ENCODE measurements at places on chromosomes 16 and 17.

GRCh38 chr16:75385507-75386152, 47.7 kb downstream of the CFDP1 start:
- DNase-seq = peak; percentile 89

- peak; percentile 35 for DNase-seq
Observed at GRCh38 chr16:1174477-1175357, 21.8 kb downstream of the CACNA1H start.

DNA sequence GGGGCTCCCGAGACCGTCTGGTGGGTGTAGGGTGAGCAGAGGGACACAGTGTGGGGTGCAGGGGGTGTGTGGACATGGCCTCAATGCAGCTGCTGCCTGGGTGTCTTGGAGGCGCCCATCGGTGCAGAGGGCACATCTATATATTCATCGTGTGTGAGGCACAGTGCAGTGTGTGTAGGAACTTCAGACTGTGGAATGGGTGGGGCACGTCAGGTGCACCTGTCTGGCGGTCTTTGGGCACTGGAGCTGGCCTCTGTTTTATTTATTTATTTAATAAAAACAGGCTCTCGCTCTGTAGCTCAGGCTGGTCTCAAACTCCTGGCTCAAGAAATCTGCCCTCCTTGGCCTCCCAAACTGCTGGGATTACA, 16.8 kb downstream of the LASP1 start:
- no peak for DNase-seq

- DNase-seq = no peak
Observed at GRCh38 chr16:27583634-27584033, 33.7 kb downstream of the KATNIP start.

- DNase-seq = no peak
Observed at GRCh38 chr17:36195434-36196130, 976 bp downstream of the CCL3L1 start.

DNA sequence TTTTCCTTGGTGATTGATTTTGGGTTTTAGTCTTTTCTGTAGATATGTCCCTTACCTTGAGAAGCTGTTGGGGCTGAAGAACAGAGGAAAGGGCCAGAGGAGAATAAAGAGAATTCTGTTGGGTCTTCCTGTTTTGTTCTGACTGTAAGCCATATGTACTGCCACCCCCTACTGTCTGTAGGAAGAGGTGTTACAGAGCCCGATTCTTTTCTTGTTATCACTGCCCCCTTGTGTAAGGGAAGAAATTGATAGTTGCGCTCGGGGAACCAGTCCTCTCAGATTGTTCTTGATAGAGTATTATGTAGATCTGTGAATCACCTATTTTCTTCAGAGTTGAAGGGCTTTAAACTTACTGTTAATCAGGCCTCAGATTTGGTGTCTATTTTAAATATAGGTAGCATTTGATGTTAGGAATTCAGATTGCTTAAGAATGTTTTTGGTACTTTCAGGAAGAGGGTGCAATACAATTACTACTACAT, 2.4 kb downstream of the TANC2 start:
- DNase-seq = peak; percentile 89

DNA sequence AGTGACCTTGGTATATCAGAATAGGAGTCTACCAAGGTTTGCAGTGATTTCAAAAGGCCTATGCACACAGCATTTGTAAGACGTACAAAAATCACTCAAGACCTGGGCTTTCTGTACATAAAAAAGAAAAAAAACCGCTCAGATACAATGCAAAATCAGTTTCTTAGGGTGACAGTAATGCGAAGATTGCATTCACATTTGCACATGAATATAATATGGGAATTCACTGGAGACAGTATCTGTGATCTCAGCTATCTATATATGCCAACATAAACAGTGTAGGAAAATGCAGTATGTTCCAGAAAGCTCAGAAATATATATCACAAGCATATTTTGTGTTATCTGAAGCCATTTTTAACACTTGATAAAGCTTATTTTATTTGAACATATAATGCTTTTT, 176.4 kb upstream of the MYOCD start:
- no peak for DNase-seq

DNA sequence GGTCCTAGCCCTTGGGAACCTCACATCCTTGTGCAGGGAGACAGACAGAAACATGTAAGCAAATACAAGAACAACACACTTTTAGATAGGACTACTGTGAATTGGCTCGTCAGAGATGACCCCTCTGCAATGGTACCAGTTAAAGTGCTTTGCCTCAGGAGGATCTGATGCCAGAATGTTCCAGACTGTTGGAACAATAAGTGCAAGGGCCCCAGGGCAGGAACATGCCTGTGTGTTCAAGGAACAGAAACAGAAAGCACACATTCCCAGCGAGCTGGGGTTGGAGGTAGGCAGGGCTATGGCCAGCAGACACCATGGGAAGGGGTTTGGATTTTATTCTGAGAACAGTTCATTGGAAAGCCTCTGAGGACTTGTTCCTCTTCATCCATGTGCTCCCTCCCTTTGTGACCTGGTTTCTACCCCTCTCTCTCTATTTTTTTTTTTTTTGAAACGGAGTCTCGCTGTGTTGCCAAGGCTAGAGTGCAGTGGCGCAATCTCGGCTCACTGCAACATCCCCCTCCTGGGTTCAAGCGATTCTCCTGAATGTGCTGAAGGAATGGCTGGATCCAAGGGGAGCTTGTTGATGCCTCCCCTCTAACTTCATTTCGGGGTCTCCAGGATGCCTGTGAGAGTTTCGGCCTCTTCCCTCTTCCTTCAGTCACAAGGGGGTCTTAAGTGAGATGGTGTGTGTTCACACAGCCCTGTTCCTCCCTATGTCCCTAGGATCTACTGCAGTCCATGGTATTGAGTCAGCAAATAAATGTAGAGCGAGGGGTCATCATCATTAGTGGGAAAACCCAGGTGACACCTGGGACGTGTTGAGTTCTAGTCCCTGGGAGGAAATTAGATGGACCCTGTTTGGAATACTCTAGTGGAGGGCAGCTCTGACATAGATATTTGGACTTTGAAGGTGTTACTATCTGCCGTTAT, 6.4 kb downstream of the STAT5A start:
- peak; percentile 27 for DNase-seq

- DNase-seq = no peak
Observed at GRCh38 chr16:81107511-81107910, 11.3 kb upstream of the GCSH start.

DNA sequence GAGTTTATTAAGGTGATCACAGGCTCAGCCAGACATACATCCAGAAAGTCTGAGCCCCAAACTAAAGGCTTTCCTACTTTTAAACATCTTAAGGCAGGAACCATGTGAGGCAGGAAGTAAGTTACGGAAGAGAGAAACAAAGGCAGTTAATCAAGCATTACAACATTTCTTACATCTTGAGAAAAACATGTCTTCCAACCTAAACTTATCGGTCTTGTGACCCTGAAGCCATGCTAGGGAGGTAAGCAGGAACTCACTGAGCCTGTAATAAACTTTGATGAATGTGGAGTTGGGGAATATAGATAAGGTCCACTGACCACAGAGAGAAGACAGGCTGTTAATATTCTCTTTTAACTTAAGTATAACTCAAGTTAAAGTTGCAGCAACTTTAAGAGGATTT, 3.5 kb upstream of the ACSM3 start:
- DNase-seq = no peak

DNA sequence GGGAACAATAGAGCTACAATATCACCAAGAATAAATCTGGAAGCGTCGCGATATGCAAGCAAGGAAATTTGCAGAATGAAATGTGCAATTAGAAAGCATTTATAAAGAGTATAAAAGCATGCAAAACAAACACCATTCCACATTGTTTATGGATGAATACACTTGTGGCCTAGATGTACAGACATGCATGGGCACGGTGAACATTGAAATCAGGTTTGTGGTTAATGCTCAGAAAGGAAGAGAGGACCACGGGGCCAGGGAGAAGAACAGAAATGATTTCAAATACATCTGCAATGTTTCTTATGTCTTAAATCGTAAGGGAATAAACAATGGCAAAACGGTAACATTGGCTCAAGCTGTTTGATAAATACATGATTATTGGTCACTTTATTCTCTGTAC, 235.9 kb downstream of the FOXL1 start:
- DNase-seq = no peak

DNA sequence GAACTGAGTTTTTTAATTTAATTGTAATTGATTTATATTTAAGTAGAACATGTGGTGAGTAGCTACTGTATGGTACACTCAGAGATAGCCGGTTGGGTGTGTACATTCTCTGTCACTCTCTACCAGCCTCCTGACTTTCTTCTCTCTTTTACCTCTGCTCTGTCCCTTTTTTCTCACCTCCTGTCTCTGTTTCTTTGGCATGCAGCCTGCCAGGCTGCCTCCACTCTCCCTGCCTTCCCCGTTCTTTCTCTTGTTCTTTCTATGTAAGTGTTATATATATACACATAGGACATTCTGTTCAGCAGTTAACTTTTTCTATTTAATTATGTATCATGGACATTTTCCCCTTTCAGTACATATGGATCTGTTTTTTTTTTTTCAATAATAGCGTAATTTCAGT, 50.8 kb downstream of the MRTFB start:
- no peak for DNase-seq

- DNase-seq = peak; percentile 59
Observed at GRCh38 chr16:24609740-24610415, 70.5 kb downstream of the RBBP6 start.

GRCh38 chr16:4378999-4379690, 7.5 kb downstream of the VASN start:
- no peak for DNase-seq

DNA sequence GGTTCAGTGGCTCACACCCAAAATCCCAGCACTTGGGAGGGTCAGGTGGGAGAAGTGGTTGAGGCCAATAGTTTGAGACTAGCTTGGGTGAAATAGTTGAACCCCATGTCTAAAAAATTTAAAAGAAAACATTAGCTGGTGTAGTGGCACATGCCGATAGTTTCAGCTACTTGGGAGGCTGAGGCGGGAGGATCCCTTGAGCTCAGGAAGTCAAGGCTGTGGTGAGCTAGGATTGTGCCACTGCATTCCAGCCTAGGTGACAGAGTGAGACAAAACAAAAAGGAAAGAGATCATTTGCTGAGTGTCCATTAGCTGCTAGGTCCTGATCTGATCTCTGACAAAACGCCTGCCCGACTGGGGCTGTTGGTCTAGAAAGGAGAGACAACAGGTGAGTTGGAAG, 14.1 kb upstream of the DBNDD1 start:
- DNase-seq = peak; percentile 52

- DNase-seq = no peak
Observed at GRCh38 chr17:41413982-41414381, 10.4 kb downstream of the KRT37 start.

DNA sequence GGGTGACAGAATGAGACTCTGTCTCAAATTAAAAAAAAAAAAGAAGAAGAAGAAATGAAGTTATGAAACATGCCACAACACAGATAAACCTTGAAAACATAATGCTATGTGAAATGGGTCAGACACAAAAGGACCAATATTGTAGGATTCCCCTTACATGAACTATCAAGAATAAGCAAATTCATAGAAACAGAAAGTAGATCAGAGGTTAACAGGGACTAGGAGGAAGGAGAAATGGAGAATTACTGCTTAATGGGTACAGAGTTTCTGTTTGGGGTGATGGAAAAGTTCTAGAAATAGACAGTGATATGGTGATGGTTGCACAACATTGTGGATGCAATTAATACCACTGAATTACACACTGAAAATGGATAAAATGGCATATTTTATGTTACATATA, 16.3 kb downstream of the RANBP10 start:
- no peak for DNase-seq

DNA sequence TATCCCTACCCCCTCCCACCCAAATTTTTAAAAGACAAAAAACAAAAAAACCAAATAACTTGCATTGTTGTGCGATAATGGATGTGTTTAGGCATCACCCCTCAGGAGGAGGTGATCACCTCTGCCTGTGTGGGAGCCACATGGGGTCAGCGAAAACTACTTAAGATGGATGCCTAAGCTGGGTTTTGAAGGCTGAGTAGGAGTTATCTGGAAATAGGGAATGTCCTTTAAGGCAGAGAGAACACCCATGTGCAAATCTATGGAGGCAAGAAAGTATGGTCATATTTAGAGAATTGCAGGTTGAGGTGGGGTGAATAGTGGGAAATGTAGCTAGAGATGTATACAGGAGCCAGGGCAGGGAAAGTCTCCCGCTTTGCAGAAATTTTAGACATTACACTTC, 5.6 kb upstream of the TACO1 start:
- no peak for DNase-seq

- DNase-seq = no peak
Observed at GRCh38 chr17:60661489-60661888, 16.2 kb upstream of the BCAS3 start.

GRCh38 chr17:50173335-50173941, 7.6 kb downstream of the SGCA start:
- peak; percentile 97 for DNase-seq

DNA sequence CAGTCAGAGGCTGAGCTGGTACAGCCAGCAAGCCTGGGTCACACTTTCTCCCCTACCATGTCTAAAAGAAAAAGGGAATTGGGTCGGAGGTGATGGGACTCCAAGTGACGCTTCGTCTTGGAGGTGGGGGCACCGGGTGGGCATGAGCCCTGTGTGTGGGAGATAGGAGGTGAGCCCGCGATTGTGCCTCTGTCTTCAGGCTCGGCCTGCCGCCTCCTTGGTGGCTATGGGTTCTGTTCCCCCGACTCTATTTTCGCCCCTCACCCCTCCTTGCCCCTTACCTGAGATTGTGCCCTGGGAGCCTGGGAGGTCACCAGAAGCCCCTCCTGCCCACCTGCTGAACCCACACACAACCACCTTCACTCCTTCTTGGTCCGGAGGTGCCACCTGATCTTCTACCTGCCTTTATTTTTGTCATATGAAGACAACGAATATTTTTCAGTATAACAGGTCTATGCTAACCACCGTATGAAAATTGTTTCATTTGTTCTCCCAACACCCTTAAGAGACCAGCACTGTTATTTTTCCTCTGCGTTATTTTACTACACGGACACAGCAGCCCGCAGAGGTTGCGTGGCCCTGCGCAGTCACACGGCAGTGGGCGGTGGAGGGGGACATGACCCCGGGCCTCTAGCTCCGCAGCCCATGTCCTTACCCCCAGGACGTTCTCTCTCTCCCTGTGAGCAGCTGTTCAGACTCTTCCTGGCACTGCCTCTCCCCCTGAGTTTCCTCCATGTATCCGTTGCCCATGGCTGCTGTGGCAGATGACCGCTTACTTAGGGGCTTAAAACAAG, 49.9 kb downstream of the ATP2C2 start:
- no peak for DNase-seq

DNA sequence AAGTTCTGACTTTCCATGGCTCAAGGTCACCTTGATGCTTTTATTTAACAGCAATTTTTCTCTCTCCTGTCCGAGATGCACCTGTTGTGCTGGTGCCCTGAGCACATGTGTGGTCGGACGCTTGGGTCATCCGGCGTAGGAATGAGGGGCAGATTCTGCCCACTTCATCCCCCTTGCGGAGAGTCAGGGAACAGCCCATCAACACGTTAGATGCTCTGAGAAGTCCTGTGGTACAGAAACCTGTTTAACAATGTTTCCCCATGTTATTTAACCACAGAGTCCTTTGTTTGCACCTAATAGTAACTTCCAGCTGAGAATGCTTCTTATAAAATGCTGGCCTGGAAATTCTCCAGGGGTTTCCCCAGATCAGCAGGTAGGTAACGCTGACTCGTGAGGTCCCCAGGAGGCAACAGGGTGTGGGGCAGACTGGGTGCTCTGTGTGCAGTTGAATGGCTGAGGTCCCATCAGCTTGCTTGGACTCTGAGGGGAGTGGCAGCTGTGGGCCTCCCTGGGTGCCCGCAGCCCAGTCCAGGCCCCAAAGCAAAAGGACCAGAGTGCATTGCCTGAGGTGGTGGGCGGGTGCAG, 17.8 kb downstream of the DOC2B start:
- DNase-seq = no peak

- DNase-seq = no peak
Observed at GRCh38 chr17:54907376-54907775, 6.7 kb downstream of the TOM1L1 start.

GRCh38 chr17:7220593-7221277, 997 bp downstream of the ACADVL start:
- DNase-seq = peak; percentile 69
